ENCODE measurements at places on chromosomes 5 and 9. TPM values are rescaled to one million over a fixed set of nuclear protein-coding genes. Genes with fewer than 3 reads are reported as not detected.

The ABLIM3 gene
- total RNA-seq = not detected

The DMXL1 gene
- 35.5 TPM for total RNA-seq

The PCDHGC4 gene
- not detected for total RNA-seq

The GFRA3 gene
- total RNA-seq = not detected

The LCN15 gene
- not detected for total RNA-seq

The PCDHGA9 gene
- not detected for total RNA-seq

The C5orf52 gene
- not detected for total RNA-seq

The DIPK1B gene
- total RNA-seq = not detected

The ASS1 gene
- 2.6 TPM for total RNA-seq

The SPACA9 gene
- 4.1 TPM for total RNA-seq

The HRH2 gene
- total RNA-seq = 26.8 TPM

The ICE1 gene
- total RNA-seq = 33.0 TPM

The SAXO1 gene
- total RNA-seq = 0.42 TPM

The PCDHGA2 gene
- total RNA-seq = 0.09 TPM

The SUSD3 gene
- 68.0 TPM for total RNA-seq

The UGT3A1 gene
- not detected for total RNA-seq

The SHISAL2B gene
- total RNA-seq = not detected

The RBM18 gene
- 23.4 TPM for total RNA-seq

The GNPDA1 gene
- 40.5 TPM for total RNA-seq

The TERT gene
- total RNA-seq = 0.36 TPM

The CCL28 gene
- 18.0 TPM for total RNA-seq

The PPWD1 gene
- 72.7 TPM for total RNA-seq

The SLC26A2 gene
- 9.7 TPM for total RNA-seq

Measured in activated naive CD8-positive, alpha-beta T cell treated with anti-CD3 and anti-CD28 coated beads, Interleukin-2, amount 10 ng/mL, durations not matched to agents 7 days and 5 days (primary cell).